ENCODE measurements at places on chromosomes 1 and 21.

DNA sequence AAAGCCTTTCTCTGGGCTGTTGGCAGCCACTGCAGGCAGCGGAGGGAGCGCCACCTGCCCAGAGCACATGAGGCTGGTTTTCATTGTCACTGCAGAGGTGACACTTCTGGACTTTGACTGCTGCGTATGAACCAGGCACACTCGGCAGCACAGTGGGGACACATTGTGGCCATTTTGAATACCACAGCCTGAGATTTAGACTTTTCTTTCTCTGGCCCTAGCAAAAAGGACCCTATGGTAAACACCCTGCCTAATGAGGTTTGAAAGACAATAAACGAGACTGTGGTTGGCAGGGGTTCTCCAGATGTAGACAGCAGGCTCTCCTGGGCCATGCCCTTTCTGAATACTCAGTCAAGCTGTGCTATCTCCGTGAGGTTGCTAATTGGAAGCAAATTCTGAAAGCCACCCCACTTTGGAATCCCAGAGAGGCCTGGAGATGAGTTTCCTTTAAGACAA, 12.0 kb upstream of the KCNE2 start:
- DNase-seq, result peak; percentile 86

DNA sequence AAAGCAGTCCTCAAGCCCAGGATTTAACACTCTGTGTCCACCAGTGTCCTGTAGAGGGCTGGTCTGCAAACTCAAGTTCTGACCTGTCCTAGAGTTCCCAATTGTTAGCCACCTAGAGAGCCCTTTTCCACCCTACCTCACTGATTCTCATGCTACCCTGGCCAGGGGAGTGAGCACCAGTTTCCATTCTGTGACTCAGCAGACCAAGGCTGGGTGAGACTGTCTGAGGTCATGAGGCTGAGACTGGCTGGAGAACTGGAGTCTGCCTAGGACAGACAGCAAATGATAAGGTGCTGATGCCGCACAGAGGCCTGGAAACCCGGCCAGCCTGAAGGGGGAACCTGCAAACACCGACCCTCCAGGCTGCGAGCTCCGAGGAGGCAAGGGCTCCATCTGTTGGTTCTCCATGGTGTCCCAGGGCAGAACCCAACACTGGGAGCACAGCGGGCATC, 13.7 kb downstream of the GLIS1 start:
- DNase-seq, result no peak

GRCh38 chr1:119735217-119735616, 23.5 kb downstream of the PHGDH start:
- DNase-seq, result no peak

- DNase-seq, result no peak
These were observed 75.6 kb upstream of the ROR1 start for GRCh38 chr1:63698001-63698838.

GRCh38 chr1:109094377-109094803, 3.8 kb downstream of the TMEM167B start:
- no peak for DNase-seq

DNA sequence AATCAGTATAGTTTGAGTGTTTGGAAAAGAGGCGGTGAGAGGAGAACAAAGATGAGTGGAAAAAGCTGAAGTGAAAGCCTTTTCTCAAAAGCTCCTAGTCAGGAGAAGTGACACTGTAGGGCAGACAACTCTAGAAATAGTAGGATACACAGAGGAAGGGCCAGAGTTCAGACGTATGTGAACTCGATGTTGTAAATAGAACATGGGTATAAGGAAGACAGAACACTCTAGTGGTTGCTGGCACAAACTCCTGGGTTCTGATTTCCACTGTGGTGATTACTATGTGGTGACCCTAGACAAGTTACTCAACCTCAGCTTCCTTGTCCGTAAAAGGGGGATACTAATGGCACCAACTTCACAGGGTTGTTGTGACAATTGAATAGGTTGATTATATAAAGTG, 30.2 kb upstream of the MGST3 start:
- peak; percentile 16 for DNase-seq

GRCh38 chr21:31728952-31729351, 3.0 kb downstream of the SCAF4 start:
- DNase-seq, result no peak

- no peak for DNase-seq
These were observed 7.9 kb downstream of the GPR3 start for GRCh38 chr1:27400082-27400962.

- no peak for DNase-seq
These were observed 106.6 kb downstream of the TNNI3K start for GRCh38 chr1:74341702-74342339.

- DNase-seq, result no peak
These were observed 64.9 kb downstream of the RGS13 start for GRCh38 chr1:192700834-192701271.

GRCh38 chr1:117959364-117959763, 29.8 kb downstream of the WDR3 start:
- no peak for DNase-seq

DNA sequence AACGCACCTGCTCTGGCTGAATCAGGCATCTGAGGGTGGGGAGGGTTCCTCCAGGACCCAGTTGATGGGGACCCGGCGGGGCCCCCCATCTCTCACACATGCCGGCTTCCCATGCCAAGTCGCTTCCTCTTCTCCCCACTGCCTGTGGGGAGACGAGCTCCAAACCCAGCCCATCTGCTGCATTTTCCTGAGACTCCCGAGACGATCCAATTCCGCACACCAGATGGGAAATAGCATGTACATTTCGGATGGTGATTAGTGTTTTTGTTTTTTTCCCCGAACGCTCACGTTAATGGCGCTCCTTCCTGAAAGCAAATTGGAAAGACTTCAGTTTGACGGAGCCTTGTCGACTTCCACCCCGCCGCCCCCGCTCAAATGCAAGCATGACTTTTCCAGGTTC, 13.2 kb upstream of the GRIK3 start:
- DNase-seq, result no peak

DNA sequence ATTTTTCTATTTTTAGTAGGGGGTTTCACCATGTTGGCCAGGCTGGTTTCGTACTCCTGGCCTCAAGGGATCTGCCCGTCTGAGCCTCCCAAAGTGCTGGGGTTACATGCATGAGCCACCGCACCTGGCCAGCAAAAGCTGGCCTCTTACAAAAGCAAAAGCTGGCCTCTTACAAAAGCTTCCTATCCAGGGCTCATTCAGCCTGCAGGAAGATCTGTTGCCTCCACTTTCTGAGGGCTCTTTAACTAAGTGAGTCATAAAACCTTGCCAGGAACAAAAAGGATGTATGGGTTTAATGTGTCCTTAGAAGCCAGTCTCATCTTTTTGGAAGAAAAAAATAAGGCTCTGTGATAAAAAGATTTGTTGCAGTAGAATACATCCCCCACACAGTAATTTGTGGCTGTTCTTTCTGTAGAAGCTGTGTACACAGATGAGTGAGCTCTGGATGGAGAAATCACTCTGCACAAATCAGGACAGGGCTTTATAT, 15.0 kb downstream of the HTR1D start:
- no peak for DNase-seq

Measured in NAMALWA (cell line).